ENCODE measurements at places on chromosomes 2 and 18.

DNA sequence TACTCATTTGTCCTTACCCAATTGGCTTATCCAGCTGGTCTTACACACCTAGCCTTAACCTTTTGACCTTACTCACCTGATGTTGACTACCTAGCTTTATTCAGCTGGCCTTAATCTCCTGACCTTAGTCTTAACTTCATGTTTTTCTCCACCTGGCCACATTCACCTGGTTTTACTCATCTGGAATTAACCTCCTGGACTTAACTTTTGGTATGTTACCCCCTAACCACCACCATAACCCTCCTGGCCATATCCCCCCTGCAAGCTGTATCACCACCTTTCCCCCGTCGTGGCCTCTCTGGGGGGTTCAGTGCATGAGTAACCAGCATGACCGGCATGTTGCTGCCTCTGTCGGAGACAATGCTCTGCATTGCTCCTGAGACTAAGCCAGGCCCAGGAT is 45.7 kb downstream of the CHRNA1 start:
- no peak for DNase-seq

DNA sequence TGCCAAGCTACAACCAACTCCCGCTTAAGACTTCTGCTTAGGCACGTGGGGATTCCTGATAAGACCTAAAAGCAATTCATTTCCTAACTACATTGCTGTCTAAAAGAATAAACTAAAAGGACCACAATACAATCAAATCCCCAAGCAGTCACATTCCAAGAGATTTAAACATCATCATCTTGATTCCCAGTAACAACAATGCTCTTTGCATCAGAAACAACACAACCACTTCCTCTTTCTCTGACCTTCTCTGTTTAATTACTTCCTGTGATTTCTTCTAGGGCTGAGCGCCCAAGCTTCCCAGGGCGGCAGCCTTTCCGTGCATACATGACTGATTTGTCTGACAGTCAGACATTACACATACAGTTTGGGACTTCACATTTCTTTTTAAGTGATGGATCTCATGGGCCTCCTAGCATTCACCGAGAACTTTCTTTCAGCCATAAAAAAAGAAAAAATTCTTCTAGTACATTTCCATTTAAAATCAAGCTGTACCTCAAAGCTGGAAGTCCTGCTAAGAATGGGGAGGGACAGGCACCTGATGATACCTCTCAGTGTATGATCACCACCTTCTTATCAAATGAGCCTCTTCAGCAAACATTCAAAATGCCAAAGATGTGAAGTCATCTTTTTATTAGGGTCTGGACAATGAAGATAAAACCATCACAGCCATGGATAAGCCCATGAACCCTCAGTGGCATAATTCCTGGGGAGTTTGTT is 11.5 kb downstream of the SPRED2 start:
- no peak for DNase-seq

GRCh38 chr2:186422226-186422625 is 63.8 kb upstream of the ZC3H15 start:
- no peak for DNase-seq

GRCh38 chr2:51003345-51004192 is 28.4 kb downstream of the NRXN1 start:
- no peak for DNase-seq

DNA sequence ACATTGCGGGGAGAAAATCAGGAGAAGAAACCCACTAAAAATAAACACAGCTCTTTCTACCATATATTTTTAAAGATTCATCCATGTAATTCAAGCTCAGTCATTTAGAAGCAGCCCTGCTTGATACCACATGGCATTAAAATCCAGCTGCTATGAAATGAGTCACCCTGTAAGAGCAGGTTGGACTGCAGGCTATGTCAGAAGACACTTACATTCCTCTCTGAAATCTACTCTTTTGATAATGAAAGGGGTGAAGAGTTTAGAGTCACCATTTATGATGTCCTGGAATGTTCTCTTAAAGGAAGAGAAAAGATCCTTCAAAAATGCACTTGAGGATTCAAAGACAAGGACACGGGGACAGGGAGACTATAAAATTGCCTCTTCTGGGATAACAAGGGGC is 100.6 kb upstream of the APCDD1 start:
- no peak for DNase-seq

DNA sequence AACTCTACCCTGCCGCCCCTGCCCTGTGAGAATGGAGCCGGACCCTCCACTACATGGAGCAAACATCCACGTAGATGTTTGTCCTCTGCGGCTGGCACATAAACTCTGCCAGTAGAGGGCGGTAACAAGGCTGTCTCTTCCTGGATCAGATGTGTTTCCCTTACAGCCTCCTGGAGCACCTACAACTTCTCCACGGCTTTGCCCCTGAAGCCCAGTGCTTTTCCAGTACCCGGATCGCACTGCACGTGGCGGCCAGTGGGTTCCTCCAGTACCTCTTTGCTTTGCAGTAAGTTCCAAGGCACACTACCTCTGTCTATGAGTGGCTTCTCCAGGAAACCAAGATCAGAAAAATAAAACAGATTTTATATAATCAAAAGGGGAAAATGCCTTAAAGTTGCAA is 651.3 kb downstream of the DCDC2C start:
- no peak for DNase-seq

- no peak for DNase-seq
These were observed 93.1 kb downstream of the RHOB start for GRCh38 chr2:20539776-20540586.

GRCh38 chr2:76314271-76315020 is 603.7 kb upstream of the GCFC2 start:
- DNase-seq = no peak

GRCh38 chr2:18749912-18750526 is 160.7 kb upstream of the NT5C1B start:
- DNase-seq = no peak

DNA sequence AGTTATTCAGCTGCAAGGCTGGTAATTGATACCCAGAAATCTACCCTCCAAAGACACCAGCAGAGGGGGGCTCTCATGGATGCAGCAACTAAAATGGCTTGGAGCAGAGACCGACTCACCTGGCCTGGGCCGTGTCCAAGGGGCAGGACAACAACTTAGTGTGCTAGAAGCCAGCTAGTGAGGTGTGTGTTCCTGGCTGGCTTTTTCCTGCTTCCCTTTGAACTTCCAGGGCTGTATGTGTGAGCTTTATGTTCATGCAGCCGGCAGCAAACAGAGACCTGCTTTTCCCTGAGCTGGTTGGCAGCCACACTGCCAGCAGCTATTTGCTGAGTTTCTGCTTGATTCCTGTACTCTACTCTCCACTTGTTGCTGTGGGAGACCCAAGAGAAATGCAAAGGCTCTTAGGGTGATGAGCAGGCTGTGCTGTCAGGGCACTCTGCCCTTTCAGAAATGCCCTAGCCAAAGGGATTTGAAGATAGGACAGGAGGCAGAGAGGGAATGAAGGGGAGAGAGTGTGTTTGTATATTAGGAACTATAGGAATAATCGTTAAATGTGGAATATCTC is 23.7 kb upstream of the GRP start:
- DNase-seq = no peak

- no peak for DNase-seq
These were observed 24.4 kb downstream of the MBP start for GRCh38 chr18:77108001-77108692.

GRCh38 chr18:67519592-67519991 is 3.1 kb upstream of the DSEL start:
- no peak for DNase-seq

GRCh38 chr2:236085647-236086046 is 82.5 kb downstream of the GBX2 start:
- DNase-seq = no peak

- no peak for DNase-seq
These were observed 38.1 kb downstream of the SCN2A start for GRCh38 chr2:165277295-165277694.

GRCh38 chr2:8178911-8179310 is 502.9 kb upstream of the ID2 start:
- DNase-seq = no peak

DNA sequence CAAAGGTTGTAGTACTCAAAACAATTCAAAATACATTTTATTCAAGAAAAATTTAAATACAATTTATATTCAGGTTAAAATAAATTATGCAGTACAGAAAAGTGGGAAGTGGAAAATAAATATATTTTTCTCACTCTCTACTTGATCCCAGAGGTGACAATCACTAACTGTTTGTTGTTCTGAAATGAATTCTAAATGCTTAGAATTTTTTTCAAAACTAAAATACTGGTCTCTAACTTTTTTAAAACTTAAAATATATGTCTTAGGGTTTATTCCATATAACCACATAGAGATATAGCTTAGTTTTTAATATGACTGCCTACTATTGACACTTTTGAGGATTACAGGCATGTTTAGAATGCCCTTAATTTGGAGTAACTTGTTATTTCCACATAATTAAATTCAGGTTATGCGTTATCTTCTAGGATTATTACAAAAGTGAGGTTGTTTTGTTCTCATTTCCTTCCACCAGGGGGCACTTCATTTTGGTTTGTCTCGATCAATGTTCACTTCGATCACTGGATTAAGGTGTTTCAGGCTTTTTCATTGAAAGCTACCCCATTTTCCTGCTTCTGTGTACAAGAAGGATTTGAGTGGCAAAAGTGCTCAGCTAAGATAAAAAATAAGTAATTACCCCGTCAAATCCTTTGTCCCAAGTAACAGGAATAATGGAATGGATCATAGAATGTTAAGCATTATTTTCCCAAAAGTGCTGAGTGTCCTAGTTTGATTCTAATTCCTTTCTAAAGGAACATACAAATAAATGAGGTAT is 27.1 kb upstream of the TFPI start:
- DNase-seq = no peak

GRCh38 chr2:72936660-72937355 is 19.5 kb downstream of the EMX1 start:
- no peak for DNase-seq

GRCh38 chr2:122737429-122738077 is 982.1 kb downstream of the TSN start:
- DNase-seq = no peak

DNA sequence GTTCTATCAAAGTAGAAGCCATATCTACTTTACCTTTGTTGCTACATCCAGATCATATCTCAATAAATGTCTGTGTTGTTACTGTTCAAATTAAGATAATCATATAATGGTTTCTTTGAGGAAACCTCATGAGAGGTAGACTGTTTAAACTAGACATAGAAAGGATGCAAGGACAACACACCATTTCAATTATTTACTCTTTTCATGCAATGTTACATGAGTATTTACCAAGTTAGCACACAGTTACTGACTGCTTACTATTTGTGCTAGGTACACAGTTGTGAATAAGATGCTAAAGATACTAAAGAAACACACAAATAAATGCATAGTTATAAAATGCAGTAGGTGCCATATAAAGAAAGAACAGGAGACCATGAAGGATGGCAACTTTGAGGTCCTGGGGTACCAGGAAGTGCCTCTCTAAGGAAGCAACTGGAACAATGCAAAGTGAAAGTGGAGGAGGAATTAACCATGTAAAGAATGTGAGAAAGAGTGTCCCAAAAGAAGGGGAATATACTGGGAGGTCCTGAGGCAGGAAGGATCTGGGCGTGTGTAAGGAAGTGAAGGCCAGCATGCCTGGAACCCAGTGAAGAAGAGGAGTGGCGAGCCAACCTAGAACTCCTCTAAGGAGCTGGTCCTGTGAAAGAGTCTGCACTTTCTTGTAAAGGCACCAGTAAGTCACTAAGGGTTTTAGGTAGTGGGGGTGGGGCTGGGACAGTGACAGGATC is 39.4 kb downstream of the RBMS1 start:
- DNase-seq = no peak

GRCh38 chr2:104883357-104883756 is 29.4 kb downstream of the POU3F3 start:
- no peak for DNase-seq

- peak; percentile 45 for DNase-seq
These were observed 135.2 kb downstream of the ALPK2 start for GRCh38 chr18:58493516-58494253.

GRCh38 chr2:27800856-27801255 is 29.3 kb downstream of the MRPL33 start:
- DNase-seq = no peak

DNA sequence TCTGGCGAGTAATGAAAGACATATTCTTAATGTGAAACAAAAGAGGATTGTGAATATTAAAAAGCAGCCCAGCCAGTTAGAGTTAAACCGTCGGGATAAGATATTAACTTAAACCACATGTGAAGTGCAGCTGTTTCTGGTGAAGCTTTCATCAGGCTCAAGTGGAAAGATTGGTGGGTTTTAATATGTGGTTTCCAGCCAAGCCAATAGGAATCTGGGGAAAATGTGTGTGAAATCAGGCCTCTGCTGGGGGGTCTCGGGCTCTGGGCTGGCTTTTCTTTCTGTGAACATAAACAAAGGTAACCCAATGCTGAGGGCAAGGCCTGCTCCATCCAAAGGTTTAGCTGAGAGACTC is 279.6 kb downstream of the SLC4A3 start:
- no peak for DNase-seq

GRCh38 chr2:123211181-123211580 is 813.9 kb upstream of the CNTNAP5 start:
- no peak for DNase-seq

GRCh38 chr2:113406114-113406513 is 31.4 kb upstream of the ZNG1B start:
- DNase-seq = no peak

- DNase-seq = no peak
These were observed 98.2 kb upstream of the ASAP2 start for GRCh38 chr2:9108210-9108967.

DNA sequence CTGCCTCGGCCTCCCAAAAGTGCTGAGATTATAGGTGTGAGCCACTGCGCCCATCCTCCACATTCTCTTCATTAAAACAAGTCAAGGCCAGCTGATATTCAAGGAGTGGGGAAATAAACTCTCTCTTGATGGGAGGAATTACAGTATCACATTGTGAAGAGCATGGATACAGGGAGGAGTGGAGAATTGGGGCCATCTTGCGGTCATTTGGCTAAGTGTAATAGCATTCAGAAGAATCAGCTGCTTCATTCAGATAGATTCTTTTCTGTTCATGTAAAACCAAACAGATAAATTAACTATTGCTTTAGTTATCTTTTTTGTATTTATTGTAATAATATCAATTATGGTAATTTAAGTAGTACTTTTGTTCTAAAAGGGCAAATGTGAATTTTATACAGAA is 156.3 kb downstream of the UBR3 start:
- DNase-seq = no peak

GRCh38 chr2:183215917-183216316 is 91.7 kb downstream of the NUP35 start:
- no peak for DNase-seq

GRCh38 chr2:79253243-79253774 is 93.8 kb upstream of the REG3A start:
- DNase-seq = no peak

All from stimulated activated CD4-positive, alpha-beta T cell treated with anti-CD3 and anti-CD28 coated beads, Interleukin-15, amount 100 ng/mL, for 1 hour (primary cell).